Esophagus squamous epithelium (tissue), 5 donors: ENCODE measurements at places on chromosomes 12 and 14.

DNA sequence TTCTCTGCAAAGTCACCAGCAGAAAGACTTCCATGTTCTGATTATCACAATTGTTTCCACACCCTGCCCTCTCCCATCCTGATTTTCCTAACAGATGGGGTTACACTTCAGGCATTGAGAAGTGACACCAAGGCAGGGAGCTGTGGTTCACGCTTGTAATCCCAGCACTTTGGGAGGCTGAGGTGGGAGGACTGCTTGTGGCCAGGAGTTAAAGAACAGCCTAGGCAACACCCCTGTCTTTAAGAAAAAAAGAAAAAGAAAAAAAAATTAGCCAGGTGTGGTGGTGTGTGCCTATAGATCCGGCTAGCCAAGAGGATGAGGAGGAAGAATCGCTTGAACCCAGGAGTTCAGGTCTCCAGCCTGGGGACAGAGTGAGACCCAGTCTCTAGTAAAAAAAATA, 5.2 kb downstream of the PPP1CC start:
- no peaks in the 10 kb centered on the region for H3K27me3 ChIP-seq
- DNase-seq, result no peak
- H3K36me3 ChIP-seq, result no peaks in the 10 kb centered on the region
- H3K4me3 ChIP-seq, result no peak overlapping the region
- H3K27ac ChIP-seq, result peak overlapping the region; percentile 93
- peaks cover 89% of the 10 kb centered on the region for H3K4me1 ChIP-seq

- no peak overlapping the region for H3K4me3 ChIP-seq
- no peak overlapping the region for H3K27ac ChIP-seq
- no peak for DNase-seq
- no peaks in the 10 kb centered on the region for H3K36me3 ChIP-seq
- no peaks in the 10 kb centered on the region for H3K27me3 ChIP-seq
These were observed 582.7 kb downstream of the RERGL start for GRCh38 chr12:17507336-17507735.

- H3K27me3 ChIP-seq, result no peaks in the 10 kb centered on the region
- H3K36me3 ChIP-seq, result peaks cover 4% of the 10 kb centered on the region
- H3K27ac ChIP-seq, result peak overlapping the region; percentile 78
- H3K4me3 ChIP-seq, result no peak overlapping the region
These were observed 97.6 kb downstream of the RAD52 start for GRCh38 chr12:851913-852312.

DNA sequence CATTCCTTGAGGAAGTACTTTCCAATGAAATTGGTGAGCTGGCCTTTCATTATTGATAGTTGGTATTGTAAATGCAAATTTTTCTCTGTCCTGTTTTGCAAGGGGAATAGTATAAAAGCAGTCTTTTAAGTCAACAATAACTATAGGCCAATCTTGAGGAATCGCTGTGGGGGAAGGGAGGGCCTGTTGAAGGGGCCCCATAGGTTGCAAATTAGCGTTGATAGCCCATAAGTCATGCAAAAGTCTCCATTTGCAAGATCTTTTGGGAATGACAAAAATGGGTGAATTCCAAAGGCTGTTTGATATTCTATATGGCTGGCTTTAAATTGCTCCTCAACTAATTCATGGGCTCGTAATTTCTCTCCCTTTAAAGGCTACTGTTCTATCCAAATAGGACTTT, 143.6 kb downstream of the TMEM117 start:
- DNase-seq, result no peak
- no peaks in the 10 kb centered on the region for H3K27me3 ChIP-seq
- no peaks in the 10 kb centered on the region for H3K36me3 ChIP-seq
- no peak overlapping the region for H3K4me3 ChIP-seq
- no peak overlapping the region for H3K27ac ChIP-seq

GRCh38 chr14:102893452-102893851, 29.0 kb upstream of the AMN start:
- no peaks in the 10 kb centered on the region for H3K4me1 ChIP-seq
- no peak overlapping the region for H3K4me3 ChIP-seq
- no peak for DNase-seq
- no peaks in the 10 kb centered on the region for H3K36me3 ChIP-seq
- H3K27me3 ChIP-seq, result no peaks in the 10 kb centered on the region
